ENCODE measurements at places on chromosomes 7 and 10.

GRCh38 chr7:121192834-121193233 is 136.0 kb upstream of the WNT16 start:
- DNase-seq: no peak

DNA sequence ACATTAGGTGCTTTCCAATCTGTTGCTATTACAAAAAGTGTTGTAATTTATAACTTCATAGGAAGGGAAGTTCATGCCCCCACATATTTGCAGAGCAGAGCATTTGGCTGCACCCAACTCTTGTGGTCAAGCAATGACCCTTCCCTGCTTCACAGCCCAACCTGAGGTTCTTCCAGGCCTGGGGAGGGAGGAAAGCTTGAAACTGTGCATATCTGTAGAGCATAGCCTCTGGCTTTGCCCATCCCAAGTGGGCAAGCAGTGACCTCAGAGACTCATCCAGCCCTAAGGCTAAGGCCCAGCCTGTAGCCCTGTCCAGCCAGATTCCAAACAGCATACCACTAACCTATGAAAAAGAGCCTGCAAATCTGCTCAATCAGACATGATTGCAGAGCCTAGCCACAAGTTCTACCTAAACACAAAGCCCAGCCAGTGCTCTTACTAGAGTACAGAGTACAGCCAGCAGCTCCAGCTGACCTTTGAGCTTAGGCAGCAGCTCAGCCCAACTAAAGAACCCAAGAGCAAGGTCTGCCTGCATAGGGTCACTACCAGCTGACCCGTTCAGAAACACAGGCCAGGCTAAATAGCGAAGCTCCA is 14.4 kb upstream of the GSTK1 start:
- DNase-seq: no peak

- DNase-seq: no peak
Measured at GRCh38 chr7:47724335-47724982, 142.5 kb upstream of the TNS3 start.

GRCh38 chr7:6226194-6226799 is 46.1 kb downstream of the CYTH3 start:
- no peak for DNase-seq

DNA sequence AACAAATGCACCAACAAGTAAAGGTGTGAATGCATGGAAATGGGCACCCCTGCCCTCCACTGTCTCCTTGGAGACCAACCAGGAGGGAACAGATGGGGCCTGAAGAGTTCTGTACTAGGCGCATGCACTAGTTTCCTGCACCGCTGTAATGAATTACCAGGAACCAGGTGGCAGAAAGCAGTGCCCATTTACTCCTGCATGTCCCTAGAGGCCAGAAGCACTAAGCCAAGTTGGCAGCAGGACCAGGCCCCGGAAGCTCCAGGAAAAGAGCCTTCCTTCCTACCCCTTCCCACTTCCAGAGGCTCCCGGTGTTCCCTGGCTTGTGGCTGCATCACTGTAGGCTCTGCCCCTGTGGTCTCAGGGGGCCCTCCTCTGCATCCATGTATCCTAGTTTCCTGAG is 237.5 kb upstream of the PPP2R2D start:
- no peak for DNase-seq

- DNase-seq: no peak
Measured at GRCh38 chr7:133118261-133118660, 36.4 kb upstream of the CHCHD3 start.

DNA sequence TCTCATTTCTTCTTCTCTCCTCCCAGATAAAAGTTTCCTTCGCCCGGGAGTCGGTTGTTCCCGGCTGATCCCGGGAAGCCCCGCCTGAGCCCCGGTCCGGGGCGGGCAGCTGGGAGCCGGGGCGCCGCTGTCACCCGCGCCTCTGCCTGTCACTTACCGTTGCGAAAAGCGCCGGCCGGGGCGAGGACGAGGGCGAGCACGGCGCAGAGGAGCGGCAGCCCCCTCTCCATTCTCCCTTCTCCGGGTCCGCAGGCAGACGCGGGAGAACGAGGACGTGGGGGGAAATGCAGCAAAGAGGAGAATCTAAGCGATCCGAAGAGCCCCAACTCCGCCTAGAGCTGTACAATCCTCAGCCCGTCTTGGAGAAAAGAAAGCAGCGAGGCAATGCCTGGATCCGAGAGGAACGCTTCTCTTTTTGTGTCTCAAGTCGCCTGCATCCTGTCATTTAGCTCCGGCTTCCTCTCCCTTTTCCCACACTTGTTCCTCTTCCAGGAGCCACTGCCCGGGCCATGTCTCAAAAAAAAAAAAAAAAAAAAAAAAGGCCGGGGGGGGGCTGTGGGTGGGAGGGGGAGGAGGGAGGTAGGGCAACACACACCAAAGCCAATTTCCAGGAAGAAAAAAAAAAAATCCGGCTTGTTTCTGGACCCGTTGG is at the start of gene NRP1:
NRP1 (minus strand) TSS at position 515 of the 652 bp plus-strand sequence; CDS start at position 230, 285 bp downstream.
- DNase-seq: no peak

GRCh38 chr10:106500925-106501525 is 663.5 kb downstream of the SORCS1 start:
- no peak for DNase-seq

DNA sequence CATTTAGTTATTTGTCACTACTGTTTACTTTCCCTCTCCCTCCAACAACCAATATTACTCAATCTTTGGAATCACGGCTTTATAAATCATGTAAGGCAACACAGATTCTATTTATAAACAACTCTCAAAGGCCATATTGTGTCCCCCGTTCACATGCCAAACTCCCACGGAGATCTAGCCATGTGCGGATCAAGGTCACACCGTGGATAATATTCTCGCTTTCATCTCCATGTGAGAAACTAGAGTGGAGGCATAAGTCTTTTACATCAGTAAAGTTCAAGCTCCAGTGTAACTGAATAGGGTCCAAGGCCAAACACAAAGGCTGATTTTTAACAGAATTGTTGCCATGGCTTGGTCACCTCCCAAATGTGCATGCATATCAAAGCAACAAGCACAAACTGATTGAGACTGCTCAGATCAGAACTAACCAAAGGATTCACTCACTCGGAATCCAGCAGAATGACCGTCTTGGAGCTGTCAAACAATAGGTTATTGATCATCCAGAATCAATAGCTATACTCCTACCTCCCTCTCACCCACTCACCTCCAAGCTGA is 569.5 kb upstream of the LRRN3 start:
- DNase-seq: no peak

DNA sequence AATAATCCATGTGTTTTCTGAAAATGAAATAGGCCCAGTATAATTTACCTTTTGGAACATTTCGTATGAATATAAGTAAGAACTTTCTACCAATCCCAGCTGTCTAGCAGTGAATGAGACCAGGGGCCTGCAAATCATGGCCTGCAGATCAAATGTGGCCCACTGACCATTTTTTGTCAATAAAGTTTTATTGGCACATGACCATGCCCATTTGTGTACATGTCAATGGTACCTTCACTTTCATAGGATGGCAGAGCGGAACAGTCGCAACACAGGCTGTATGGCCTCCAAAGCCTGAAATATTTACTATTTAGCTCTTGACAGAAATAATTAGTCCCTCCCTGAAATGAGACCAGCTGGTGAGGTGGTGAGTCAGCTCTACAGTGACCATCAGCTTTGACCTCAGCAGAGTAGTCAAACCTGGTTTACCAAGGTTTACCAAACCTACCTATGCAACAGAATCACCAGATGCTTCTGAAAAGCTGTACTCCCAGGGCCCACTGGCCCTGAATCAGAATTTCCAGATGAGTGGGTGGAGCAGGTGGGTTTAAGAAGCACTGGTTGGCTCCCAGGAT is 13.8 kb upstream of the C10orf90 start:
- DNase-seq: no peak

- no peak for DNase-seq
Measured at GRCh38 chr10:125846894-125847293, 23.5 kb downstream of the BCCIP start.

GRCh38 chr7:4919969-4920766 is 36.7 kb upstream of the RADIL start:
- DNase-seq: no peak

DNA sequence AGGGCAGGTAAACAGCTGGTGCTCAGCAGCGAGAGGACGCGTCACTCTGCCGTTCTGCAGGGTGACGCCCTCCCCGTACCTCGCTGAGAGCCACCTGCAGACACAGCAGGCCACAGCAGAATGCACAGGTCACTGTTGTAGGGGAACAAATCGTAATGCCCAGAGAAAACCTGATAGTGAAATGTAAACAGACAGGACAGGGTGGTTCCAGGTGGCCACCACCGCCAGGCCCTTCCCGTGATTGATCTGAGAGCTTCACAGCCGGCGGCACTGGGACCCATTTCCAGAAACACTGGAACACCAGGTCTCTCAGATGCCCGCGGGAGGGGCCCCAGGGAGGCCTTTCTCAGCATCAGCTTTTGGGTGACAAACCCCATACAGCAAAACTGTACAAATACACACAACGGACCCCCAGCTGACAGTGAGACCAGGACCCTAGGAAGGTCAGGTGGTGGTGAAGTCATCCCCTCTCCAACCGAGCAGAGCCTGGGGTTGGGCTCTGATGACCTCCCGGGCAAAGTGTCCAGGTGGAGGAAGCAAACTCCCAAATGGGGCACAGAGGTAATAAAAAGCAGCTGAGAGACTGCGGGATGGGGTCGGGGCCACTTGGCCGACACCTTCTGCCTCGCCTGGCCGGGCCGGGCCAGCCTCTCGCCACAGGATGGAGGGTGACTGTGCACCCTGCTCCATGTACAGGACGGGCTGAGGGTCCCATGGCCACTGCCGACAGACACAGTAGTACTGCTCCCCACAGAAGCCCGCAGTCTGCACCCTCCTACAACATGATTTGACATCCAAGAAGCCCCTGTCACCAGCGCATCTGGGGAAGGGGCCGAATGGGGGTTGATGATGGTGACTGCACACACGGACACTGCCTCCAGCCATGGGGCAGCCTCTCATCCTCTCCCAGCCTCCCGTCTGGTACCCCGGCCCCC is 4.6 kb downstream of the BHLHA15 start:
- no peak for DNase-seq

- DNase-seq: no peak
Measured at GRCh38 chr10:25522946-25523608, 348.3 kb downstream of the GPR158 start.

- DNase-seq: no peak
Measured at GRCh38 chr10:116602648-116603400, 12.1 kb downstream of the PNLIPRP1 start.

DNA sequence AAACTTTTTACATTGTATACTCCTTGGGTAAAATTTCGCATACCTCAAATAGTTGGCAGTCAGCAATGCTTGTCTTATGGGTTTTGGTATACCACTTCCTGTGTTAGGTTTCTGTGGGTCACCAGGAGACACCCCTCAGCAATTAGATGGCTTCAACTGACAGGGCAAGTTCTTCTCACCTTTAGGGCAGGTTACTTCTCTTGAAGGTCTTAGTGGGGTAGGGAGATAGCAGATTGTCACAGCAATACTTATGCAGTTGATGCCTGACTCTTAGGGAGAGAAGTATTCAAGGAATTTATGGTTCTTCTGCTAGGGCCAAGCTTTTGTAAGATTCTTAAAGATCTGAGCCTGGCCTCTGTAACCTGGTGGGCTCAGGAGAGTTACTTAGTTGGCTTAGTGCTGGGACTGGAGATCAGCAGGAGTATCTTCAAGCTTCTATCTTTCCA is 42.9 kb downstream of the MKLN1 start:
- no peak for DNase-seq

- no peak for DNase-seq
Measured at GRCh38 chr7:57327081-57327480, 122.9 kb upstream of the ZNF716 start.
